ENCODE measurements at places on chromosomes 2 and 18.

- no peak for DNase-seq
Measured at GRCh38 chr2:8346706-8347430, 335.0 kb upstream of the ID2 start.

DNA sequence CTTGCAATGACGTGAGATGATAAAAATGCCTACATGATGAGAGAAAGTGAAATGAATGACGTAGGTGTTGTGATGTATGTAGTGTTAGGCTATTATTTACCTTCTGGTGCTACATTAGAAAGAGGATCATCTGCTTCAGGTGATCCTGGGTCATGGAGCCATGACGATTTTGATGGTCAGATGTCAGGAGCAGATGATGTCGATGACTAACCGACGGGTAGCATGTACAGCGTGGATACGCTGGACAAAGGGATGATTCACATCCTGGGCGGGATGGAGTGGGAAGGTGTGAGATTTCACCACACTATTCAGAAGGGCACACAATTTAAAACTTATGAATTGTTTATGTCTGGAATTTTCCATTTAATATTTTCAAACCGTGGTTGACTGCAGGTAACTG is 43.5 kb upstream of the ACVR1C start:
- no peak for DNase-seq

GRCh38 chr2:165197346-165197745 is 6.5 kb downstream of the SCN3A start:
- no peak for DNase-seq

DNA sequence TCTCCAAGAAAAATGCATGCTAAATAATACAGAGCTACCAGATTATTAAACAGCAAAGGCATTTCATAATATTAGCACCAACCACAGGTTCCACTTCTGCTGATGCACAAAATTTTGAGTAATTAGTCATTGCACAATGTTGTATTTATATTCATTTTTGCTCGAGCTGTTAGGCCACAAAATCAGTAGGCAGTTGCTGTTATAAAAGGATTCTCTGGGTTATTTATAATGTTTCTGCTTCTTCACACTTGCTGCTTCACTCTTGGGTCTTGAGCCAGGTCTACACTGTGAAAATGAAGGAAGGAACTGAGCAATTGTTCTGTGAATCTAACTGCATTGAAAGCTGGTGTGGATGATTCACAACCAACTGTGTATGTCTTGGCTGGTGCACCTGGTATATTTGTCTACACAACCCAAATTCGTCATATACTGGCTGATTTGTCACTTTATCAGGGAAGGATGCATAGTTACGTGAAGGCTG is 38.3 kb downstream of the MRPL33 start:
- DNase-seq = no peak

DNA sequence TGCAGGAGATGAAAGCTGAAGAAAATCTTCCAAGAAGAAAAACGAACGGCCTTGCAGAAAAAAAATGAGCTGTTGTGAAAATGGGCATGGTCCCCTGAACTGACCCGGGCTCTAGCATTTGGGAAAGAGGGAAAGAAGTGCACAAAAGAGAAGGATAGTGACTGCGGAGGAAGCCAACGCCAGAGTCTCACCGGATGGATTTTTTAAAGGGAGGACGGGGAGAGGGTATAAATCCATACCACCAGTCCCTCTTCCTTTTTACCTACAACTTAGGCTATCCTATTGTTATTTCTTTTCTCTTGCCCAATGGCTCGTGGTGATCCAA is 601 bp downstream of the WDR35 start:
- no peak for DNase-seq

DNA sequence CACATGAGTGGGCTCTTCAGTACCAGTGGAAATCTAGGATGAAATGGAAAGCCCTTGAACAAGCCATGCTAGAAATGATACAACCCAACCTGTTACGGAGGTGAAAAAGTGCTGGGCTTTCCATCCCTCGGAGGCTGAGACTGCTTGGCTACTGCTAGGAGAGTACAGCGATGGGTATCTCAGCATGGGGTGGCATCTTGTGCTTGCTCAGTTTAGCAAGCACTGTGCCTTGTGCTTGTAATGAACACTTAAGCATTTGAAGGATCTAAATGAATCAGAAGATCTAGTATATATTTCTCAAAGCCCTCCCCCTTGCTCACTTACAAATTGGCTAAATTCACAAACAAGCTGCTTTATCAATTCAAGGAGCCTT is 44.3 kb upstream of the EHBP1 start:
- DNase-seq = no peak

DNA sequence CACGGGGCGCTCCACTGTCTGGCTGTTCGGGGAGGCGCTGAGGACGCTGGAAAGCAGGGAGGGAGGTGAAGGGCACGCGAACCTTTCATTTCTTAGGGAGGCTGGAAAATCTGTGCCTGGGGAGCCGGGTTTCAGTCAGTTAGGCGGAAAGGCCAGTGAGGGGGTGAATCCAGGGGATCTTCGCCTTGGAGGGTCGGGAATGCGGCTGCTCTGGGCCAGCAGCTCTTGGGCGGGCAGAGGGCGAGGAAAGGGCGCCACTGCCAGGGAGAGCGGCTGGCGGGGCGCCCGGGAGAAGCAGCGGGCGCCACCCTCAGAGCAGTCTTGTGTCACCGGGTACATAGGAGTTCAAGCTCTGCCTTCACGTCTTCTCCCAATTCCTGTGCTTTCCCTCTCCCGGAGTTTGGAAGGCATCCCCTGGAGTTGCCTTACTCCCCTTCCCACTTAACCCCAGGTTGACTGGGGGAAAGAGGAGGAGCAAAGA is 1.4 kb downstream of the CCDC85A start:
- no peak for DNase-seq

GRCh38 chr2:235934774-235935484 is 233.3 kb downstream of the GBX2 start:
- DNase-seq = no peak

DNA sequence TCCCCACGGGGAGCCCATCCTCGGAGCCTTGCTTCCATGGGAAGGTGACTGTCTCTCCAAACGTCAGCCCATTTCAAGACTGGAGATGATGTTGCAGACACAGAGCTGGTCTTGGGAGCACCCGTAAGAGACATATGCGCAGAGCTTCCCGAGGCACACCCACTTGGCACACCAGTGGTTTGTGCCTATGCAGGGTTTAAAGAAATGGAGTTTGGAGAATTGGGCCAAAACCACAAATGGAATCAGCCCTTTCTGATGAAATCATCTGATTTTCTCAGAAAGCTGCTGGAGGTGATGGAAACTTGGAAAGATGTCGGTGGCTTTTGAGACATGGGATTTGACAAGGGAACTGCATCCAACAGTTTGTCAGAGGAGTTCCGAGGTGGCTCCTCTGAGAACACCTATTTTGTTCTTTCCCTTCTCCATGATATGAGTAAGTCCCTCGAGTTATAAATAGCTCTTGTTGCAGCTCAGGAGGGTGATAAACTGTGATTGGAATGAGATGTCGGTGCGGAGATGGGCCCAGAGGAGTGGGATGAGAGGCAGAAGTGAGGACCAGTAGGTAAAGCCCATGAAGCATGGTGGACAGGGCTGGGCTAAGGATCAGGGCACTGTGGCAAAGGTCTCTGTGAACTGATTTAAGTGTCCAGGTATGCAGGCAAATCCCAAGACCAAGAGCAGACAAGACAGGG is 225.7 kb downstream of the ACKR3 start:
- DNase-seq = no peak

- DNase-seq = no peak
Measured at GRCh38 chr18:77087393-77088141, 45.0 kb downstream of the MBP start.

- no peak for DNase-seq
Measured at GRCh38 chr2:5561006-5561405, 131.2 kb upstream of the SOX11 start.

GRCh38 chr2:189534854-189535832 is 45.4 kb downstream of the SLC40A1 start:
- no peak for DNase-seq

DNA sequence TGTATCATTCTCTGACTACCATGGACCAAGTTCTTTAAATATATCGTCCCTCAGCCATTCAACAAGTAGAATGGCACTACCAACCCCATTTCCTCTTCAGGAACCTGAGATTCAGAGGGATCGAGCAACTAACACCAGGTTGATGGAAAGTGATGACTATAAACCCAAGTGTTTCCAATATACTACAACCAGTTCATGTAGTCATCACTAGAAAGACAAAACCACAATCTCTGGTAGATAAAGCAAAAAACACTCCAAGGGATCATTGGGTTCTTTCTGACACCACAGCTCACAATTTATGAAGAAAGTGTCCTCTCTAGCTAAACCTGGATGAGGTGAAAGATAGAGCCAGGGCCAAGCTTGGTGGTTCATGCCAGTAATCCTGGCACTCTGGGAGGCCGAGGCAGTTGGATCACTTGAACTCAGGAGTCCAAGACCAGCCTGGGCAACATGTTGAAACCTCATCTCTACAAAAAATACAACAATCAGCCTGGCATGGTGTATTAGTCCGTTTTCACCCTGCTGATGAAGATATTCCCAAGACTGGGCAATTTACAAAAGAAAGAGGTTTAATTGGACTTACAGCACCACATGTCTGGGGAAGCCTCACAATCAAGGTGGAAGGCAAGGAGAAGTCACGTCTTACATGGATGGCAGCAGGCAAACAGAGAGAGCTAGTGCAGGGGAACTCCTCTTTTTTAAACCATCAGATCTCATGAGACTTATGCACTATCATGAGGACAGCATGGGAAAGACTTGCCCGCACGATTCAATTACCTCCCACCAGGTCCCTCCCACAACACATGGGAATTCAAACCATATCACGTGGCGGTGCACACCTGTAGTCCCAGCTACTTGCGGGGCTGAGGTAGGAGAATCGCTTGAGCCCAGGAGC is 2.2 kb downstream of the CD226 start:
- no peak for DNase-seq

DNA sequence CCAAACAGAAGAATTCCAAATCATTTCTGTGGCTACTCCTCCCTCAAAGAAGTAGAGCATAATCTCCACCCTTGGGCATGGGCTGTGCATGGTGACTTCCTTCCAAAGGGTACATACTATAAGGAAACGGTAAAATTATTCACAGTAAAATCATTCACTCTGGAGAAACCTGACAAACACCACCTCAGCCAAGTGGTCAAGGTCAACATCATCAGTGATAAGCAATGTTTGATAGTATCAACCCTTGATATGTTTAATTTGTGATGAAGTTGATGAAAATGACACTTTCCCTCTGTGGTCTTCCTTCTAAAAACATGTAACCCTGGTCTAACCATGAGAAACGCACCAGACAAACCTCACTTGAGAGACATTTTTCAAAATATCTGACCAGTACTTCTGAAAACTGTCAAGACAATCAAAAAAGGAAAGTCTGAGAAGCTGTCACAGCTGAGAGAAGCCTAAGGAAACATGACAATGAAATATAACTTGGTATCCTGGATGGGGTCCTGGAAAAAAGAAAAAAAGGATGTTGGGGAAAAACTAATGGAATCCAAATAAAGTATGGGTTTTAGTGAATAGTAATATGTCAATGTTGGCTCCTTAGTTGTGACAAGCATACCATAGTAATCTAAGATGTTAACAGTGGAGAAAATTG is 9.4 kb upstream of the TXNDC2 start:
- no peak for DNase-seq

DNA sequence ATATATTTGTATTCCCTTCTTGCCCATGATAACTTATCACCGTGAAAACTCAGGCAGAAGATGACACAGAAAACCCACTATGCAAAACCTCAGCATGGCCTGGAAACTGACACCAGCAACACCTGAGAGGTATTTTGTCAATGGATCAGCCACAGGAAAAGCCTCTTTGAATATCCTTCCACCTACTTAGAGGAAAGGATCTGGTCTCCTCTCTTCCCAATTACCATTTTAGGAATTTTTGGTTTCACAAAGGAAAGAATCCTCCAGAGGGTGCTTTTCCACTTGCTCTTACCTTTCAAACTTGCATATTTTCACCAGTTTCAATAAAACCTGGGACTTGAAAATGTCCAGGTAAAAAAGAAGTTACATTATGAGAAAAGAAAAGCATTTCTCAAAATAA is 20.0 kb upstream of the MEIS1 start:
- DNase-seq = no peak

GRCh38 chr2:27184115-27184514 is 27.7 kb upstream of the ATRAID start:
- DNase-seq = no peak

DNA sequence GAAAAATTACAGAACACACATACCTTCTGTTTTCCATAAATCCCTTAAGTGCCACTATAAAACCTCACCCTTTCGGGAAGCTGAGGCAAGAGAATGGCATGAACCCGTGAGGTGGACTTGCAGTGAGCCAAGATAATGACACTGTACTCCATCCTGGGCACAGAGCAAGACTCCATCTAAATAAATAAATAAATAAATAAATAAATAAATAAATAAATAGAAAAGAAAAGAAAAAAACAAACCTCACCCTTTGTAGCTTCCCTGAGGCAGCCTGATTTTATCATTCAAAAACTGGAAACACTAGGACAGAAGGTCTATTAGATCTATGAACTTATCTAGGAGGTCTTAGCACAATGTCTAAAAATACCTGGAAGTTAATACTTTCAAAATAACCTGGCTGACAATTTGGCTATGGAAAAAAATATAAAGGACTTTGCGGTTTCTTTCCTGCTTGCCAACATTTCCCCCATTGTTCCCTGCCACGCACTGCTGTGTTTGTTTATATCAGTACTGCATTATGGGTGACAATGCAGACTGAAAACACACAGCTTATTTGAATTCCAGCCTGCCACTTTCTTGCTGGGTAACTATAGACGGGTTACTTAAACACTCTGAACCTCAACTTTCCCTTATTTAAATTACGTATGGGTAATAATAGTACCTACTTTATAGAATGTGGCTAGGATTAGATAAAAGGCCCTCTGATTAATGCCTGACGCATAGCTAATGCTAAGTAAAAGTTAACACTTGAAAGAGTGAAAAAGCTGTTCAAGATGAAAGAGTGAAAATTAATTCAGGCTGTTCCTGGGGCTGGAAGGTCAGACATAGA is 313.0 kb downstream of the RDH14 start:
- no peak for DNase-seq

GRCh38 chr2:10009811-10010781 is 33.3 kb upstream of the KLF11 start:
- DNase-seq = no peak

DNA sequence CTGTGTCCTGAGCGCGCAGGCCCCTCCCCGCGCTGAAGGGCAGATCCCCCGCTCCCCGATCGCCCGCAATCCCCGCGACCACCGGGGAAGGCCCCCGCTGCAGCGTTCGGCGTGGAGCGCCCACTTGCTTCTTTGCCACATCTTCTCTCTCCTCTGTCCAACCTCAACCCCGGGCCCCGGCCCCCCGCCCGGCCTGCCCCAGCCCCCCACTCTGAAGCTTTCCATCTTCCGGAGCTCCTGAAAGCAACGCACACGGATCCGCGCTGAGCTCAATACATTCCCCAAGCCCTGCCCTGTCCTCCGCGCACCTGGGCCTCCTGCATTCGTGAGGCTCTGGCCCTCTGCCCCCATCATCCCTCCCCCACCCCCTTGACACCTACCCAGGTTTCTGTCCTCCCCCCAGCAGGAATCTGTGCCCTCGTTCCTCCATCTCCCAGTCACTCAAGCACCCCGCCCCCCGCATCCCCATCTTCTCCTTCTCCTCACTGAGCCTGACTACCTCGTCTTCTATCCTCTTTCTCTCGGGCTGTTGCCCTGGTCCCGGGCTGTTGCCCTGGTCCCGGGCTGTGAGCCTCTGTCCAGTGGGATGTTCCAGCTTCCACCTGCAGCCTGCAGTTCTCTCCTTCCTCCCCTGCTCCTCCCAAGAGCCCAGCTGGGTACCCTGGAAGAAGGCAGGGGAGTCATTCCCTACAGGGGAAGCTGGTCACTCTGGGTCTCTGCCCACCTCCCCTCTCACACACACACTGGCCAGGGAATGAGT is 7.8 kb downstream of the SPEG start:
- no peak for DNase-seq

- DNase-seq = peak; percentile 13
Measured at GRCh38 chr2:26692279-26692896, at the start of gene KCNK3. Gene KCNK3 (plus strand): TSS chr2:26692722. CDS start chr2:26692876, 154 bp downstream.
